Ecto neural progenitor cell (in vitro differentiated cells): ENCODE measurements at places on chromosomes 12 and 14.

- DNase-seq: no peak
Observed at GRCh38 chr14:68285421-68286179, 466.0 kb downstream of the RAD51B start.

DNA sequence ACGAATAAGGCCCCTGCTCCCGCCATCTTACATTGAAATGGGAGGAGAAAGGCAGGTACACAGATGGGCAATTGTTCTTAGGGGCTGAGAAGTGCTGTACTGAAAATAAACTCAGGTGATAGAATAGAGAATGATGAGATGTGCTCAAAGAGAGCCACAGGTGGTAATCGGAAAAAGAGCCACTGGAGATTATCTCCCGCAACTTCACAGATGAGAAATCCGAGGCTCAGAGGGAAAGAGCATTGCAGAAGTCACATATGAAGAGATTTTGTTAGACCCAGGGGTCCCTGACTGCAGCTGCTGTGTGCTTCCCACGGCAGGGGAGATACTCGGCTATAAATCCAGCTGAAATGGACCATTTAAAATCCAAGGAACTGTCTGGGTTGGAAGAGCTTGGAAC is 73.7 kb downstream of the PRIMA1 start:
- DNase-seq: peak; percentile 24

- no peak for DNase-seq
Observed at GRCh38 chr12:58602179-58602578, 318.1 kb downstream of the LRIG3 start.

GRCh38 chr12:53849113-53849512 is 89.5 kb upstream of the HOXC13 start:
- DNase-seq: no peak

DNA sequence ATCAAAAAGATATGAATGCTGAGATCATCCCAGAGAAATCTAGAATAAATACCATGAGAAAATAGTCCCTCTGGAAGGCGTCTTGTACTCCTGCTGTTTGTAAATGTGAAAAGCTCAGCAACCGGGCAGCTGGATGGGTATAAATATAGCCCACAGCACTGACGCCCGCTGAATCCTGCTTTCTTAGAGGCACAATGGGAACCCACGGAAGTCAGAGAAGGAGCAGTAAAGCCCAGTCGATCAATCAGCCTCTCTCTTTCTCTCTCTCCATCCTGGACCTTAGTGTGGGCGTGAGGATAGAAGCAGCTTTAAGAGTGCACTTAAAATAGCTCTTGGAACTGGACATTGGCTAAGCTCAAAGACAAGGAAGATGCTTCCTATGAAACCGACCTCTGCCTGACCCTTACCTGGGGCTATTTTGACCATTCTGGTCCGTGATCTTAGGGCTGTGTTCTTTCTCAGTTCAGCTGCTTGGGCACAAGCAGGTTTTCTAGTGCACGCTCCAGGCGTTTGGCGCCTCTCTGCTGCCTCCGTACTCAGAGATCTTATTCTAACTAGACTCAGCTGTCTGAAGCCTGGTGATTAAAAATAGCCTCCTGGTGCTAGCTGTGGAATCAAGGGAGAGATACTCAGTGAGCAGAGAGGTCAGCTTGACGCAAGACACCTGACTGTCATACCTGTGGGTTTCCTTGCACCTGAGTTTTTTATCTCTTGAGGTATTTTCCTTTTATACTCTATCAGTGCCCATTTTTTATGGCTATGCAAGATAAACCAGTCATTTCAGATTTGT is 144.6 kb downstream of the ETV6 start:
- DNase-seq: no peak

DNA sequence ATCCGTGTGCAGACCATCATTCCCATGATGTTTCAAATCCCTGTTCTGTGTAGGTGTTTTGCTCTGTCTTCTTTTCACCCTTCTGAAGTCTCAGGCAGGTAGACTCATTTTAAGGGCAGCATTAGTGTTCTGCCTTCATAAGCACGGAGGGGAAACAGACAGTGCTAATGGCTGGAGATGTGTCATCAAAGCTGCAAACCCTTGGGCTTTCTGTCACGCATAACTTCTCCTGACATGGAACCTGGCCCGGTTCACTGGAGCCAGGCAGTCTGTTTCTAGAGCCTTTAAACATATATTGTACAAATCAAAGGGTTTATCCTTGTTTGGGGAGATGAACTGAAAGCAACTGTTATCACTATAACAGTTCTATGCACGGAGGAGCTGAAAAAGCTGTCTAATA is 141.4 kb downstream of the TMEM132D start:
- DNase-seq: no peak

DNA sequence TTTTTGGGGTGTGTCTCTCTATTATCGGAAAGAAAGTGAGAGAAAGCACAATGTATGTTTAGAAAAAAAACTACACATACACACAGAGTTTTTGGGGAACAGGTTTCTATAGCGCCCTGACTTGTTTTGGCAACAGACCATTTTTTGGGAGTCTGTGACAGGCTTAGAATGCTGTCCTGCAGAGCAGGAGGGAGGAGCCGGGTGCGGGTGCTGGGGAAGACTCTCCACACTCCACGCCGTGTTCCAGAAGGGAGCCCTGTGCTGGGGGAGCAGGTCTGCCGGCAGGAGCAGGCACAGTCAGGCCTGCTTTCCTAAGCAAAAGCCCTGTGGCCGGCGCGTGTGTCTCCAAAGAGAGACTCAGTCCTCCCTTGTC is 26.5 kb downstream of the CD9 start:
- DNase-seq: no peak

GRCh38 chr14:23539248-23540140 is 12.1 kb downstream of the ZFHX2 start:
- DNase-seq: peak; percentile 82

DNA sequence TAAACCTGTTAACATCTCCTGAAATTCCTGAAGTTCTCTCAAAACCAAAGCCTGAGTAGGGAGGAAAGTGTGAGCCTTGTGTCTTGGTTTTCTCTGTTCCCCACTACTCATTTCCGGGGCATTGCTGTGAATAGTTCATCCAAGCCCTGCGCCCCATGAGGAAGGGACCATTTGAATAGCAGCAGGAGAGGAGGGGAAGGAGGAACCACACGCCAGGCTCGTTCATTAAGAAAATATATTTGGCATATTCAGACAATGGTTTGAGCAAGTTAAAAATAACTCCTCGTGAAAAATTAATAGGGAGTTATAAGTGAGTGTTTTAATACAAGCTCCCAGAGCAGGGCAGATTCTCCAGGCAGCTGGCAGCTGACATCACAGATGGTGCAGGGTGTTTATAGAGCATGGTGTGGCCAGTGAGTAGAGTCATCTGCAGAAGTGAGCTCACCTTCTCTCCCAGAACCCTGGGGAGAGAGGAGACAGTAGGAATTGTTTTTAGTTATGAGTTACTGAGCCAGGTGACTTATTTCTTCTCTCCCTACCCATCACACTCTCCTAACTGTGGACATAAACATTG is 29.5 kb upstream of the CISTR start:
- no peak for DNase-seq

DNA sequence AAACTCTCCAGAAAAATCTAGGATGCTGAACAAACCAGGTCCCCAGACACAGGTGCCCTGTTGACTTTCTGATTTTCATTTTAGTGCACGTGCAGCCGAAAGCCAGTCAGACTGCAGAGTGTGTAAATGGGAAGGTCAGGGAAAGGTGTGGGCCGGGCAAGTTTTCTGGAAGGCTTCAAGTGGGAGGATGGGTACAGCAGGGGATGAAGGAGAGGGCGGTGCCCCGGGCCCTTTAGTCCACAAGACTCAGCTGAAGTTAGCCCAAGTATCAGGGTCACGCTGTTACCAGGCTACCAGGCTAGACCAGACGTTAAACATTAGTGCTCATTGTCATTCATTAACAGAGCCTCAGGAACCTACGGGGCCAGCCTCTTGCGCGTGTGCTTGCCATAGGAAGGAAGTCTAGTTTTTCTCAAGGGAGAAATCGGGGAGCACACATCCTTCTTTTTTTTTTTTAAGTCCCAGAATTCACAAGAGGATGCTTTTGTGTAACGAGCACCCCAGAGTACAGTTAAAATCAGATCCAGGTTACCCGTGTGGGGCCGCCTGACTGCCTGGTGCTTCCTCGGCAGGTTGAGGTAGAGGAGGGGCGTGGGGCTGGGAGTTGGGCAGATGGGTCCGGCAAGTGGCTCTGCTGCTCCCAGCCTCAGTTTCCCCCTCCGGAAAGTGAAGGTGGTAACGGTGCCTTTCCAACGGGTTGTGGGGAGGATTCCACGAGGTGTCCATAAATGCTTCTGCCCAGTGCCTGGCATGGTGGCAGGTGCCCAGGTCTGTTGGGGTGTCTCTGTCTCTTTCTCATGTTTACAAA is 19.1 kb downstream of the BCL7A start:
- DNase-seq: no peak

DNA sequence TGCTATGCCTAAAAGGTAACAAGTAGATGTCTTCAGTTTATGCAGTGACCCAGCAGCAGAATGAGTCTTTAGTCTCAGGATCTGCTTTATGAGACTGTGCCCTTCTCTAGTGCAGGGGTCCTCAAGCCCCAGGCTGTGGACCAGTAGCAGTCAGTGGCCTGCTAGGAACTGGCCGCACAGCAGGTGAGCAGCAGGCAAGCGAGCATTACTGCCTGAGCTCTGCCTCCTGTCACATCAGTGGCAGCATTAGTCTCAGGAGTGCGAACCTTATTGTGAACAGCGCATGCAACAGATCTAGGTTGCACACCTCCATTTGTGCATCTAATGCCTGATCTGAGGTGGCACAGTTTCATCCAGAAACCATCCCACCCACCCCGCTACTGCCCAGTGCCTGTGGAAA is 38.4 kb downstream of the LRP6 start:
- DNase-seq: peak; percentile 56

- no peak for DNase-seq
Observed at GRCh38 chr12:69007101-69007854, 74.3 kb upstream of the CPM start.

- no peak for DNase-seq
Observed at GRCh38 chr12:122028905-122029560, 7.3 kb downstream of the BCL7A start.

- DNase-seq: no peak
Observed at GRCh38 chr14:85332401-85332800, 197.5 kb upstream of the FLRT2 start.

GRCh38 chr12:52257074-52257551 is 17.3 kb upstream of the KRT86 start:
- no peak for DNase-seq

GRCh38 chr12:10362325-10362724 is 27.5 kb downstream of the KLRK1 start:
- DNase-seq: no peak

DNA sequence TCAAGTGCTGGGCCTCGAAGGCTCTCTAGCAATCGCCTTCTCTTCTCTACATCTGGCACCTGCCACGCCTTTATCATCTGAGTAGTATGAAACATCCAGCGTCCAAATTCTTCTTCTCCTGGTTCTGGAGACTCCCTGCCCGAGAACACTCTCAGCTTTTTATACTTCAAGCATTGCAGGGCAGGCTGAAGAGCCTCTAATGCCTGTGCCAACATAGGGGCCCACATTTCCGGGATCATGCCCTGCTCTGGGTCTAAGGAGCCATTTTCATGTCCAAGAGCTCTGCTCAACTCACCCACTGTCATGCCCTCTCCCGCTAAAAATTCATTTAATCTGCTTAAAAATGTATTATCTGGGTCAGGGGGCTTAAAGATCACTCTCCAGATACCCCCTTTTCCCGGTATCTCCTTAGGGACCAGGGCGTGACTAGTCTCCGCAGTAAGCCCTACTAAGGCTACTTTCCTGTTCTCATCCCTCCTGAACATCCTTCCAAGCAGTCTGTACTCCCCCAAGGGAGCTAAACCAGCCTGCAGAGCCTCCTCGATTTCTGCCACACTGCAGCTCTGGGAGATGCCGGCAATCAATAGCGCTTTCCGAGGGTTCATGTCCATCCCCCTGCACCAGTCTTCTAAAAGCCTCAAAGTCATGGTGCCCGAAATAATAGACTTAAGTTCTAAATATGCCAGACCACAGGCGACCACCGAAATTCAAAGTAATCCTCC is 940 bp downstream of the MOAP1 start:
- no peak for DNase-seq

DNA sequence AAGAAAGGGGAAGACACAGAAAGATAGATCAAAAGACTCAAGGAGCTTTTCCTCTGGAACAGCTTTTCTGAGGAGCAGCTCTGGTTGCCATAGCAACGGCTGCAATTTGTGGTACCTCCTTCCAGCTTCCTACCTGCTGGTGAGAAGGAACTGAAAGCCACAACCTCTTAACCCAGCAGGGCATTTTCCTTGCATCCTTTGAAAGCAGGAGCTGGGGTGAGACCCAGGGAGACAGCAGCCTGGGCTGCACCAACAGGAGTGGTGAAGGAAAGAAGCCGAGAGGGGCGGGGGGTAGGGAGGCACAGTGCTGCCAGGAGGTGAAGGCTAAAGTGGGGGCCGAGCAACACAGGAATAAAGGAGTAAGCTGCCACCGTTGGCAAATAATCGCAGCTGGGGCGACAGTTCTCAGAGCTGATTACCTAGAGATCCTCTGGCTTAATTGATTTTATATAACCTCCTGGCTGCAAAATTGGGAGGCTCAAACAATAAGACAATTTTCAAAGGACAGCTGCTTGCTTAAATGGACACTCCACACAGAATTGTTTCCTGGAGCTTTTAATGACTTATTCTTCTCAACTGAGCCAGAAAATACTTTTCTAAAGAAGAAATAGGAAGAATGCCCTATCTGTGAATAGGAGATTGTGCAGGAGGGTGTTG is 129.4 kb downstream of the RPAP3 start:
- peak; percentile 78 for DNase-seq

DNA sequence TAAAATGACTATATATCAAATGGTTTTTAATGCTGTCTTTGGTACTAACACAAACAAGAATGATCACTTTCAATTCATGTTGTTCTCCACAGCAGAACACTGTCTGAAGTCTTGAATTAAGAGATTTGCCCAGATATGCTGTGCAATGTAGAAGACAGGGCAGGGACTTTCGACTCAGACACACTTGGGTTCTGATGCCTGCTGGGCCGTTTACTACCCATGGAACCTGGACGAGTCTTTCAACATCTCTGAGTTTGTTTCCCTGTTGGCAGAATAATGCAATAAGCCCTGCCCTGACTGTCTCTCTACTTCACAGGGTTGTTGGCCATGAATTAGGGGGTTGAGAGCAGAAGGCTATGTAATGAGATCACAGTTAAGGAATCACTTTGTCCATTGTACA is 162.6 kb upstream of the TMPO start:
- DNase-seq: no peak

DNA sequence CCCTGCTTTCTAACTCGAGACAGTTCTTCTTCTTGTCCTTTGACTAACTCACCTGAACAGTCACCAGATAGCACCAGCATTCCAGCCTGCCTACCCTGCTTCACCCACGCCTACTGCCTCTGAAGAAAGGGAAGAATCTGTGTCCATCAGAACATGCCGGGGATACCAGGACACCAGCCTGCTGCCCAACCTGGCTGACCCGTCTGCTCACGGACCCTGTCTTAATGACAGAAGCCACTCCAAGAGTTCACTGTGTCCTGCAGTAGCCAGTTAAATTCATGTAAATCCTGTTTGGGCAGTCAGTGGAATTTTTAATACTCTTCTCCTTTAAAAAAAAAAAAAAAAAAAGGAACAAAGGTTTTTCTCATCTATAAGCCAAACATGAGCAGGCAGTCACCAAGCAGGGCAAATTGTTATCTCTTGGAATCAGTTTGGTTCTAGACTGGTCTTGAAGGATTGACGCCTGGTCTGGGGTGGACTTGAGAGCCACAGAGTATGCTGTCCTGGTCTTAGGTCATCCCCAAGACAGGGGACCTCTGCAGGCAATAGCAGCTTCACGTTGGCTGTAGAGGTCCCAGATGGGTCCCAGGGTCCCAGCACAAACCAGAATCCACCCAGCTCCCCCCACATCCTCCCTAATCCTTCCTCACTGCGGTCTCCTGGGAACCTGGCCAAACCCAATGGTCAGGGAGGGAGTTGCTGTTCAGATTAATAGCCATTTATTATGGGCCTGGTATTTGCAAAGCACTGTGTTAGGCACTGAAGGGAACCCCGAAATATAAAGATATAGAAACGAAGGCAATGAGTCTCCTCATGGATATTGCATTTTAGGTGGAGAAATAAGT is 181.1 kb upstream of the HIF1A start:
- no peak for DNase-seq
